HEK293T (cell line): ENCODE measurements at places on chromosomes 13 and 19.
A peak's percentile ranks its signal among the peaks of the same experiment; 100 is the strongest.

DNA sequence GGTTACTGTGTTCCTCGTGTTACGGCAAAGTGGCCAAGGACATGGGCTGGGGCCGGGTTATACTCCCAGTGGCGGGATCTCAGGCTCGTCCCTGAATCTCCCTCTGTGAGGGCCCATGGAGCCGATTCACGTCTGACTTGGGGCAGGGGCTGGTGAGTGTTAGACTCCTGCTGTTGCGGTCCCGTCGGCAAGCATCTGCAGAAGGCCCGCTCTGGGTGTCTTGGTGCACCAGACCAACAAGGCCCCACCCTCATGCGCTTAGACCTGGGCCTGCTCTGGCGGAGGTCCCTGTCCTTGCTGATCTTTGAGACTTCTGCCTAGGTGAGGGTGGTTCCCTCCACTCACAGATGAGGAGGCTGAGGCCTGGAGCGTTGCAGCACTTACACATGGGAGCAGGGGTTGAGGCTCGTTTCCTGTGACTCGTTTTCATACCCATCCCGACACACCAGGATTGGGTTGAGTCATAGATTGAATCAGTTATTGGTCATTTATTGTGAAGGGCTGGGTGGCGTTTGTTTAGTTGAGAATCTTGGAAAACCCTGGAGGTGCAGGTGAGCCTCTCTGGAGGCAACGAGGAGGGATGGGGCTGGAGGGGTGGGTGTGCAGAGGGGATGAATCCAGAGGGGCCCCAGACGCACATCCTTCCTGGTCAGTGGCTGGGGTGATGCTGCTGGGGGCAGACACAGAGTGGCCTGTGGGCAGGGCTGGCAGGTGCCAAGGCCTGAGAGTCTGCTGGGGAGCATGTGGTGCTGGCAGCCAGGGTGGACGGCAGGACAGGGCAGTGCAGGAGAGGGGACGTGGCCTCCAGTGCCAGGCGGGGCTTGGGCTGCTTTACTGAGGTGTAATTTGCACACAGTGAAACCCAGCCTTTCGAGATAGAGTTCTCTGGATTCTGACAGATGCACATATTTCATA is 4.6 kb downstream of the EPN1 start:
- DNase-seq, result no peak

- no peak for DNase-seq
These were observed 9.1 kb downstream of the KL start for GRCh38 chr13:33025220-33025744.

DNA sequence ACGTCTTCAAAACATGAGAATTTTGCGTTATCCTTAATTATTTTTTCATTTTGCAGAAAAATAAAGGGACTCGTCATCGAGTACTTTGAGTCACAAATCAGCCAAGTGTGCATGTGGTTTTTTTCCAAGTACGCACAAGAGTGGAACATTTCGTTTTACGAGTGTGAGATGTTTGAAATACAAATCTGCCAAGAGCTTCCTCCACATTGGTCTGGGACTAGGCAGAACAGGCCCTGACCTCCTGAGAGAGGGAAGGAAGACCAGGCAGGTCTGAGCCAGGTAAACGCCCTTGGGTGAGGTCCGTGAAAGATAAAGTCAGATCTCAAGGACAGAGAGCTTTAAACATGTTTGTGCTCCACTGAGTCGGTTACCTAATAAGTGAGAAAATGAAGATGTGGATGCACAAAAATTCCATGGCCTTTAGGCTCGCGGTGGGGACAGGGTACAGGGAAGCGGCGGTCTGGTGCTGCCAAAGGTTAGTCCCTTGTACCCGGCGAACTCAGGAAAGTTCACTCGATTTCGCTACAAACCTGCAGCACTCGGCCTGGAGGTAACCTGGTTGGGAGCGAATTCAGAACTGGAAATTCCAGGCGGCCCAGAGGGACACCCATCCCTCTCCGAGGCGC is 473 bp upstream of the ITM2B start:
- no peak for DNase-seq

- DNase-seq, result no peak
These were observed 23.1 kb upstream of the INTS6 start for GRCh38 chr13:51475727-51476501.

GRCh38 chr13:26719356-26719945 is 41.1 kb downstream of the GPR12 start:
- peak; percentile 20 for DNase-seq

GRCh38 chr19:31372246-31372781 is 23.1 kb upstream of the TSHZ3 start:
- DNase-seq, result no peak

DNA sequence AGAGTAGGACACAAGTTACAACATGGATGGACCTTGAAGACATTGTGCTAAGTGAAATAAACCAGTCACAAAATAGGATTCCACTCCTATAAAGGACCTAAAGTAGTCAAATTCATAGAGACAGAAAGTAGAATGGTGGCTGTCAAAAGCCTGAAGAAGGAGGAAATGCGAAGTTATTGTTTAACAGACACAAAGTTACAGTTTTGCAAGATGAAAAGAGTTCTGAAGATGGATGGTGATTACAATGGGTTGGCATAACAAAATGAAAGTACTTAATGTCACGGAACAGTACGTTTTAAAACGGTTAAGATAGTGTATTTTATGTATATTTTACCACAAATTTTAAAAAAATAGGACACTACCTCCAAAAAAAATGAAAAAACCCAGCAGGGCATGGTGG is 34.8 kb downstream of the FOXO1 start:
- DNase-seq, result no peak

- DNase-seq, result no peak
These were observed 17.6 kb upstream of the TUBGCP3 start for GRCh38 chr13:112605531-112605990.

DNA sequence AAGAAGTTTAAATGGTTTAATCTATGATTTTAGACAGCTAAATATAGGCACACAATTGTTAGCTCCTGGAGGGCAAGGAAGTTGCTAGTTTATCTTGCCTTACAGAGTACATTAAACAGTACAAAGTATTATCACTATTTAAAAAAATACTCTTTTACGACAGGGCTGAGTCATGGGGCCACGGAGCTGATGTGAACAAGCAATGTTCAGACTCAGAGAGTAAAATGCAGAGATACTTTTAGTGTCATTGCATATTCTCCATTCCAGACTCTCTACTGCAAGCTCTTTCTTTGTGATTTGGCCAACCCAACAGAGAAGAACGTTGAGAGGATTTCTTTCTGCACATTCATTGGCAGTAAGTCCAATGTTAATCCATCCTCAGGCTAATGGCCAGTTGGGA is 352.4 kb downstream of the SPRY2 start:
- no peak for DNase-seq

GRCh38 chr19:1969176-1970002 is 28.4 kb downstream of the CSNK1G2 start:
- DNase-seq, result no peak

DNA sequence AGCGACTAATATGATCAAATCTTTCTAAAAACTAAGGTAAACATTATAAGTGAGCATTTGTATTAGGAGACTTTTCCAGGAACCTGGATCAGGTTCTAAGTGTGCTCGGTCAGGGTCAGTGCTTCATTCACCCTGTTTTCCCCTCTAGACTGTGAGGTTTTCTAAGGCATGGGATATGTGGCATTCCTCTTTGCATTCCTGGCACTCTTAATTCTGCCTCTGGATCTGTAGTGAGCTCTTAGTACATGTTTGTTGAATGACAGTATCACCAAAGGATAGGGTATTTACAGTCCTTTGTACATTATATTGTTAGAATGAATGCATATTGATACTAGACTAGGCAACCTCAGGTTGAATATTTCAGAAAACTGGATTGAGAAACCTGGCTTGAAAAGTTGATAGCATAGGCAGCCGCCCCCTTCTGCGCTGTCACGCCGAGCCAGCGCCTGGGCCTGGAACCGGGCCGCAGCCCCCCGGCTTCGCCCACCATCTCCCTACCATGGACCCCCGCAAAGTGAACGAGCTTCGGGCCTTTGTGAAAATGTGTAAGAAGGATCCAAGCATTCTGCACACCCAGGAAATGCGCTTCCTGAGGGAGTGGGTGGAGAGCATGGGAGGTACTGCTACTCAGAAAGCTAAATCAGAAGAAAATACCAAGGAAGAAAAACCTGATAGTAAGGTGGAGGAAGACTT is 156.5 kb downstream of the KCNRG start:
- no peak for DNase-seq

DNA sequence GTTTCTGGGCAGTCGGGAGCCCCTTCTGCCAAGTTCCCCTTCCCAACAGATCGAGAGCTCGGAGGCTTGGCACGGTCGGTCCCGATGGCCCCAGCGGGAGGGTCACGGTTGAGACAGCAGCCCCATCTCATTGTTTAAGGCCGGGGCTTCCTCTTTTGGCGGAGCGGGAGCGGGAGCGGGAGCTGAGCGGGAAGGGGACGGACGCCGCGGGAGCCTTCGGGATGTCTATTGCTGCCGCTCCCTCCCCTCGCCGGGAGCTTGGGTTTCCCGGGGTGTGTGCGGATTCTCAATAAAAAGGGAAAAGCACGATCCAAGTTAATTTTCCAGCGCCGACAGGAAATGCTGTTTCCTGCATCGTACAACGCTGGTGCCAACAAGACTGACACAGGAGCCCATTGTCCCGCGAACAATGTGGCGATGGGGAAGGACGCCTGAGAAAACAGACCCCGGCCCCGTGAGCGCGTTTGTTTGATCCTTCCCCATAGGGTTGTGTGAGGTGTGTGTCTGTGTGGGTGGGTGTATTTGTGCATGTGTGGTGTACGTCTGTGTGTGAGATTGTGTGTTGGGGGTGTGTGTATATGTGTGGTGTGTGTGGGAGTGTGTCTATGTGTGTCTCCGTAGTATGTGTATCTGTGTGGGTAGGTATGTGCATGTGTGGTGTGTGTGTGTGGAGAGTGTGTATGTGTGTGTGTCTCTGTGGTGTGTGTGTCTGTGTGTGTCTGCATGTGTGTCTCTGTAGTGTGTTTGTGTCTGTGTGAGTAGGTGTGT is 36.3 kb upstream of the FLT1 start:
- DNase-seq, result peak; percentile 61

DNA sequence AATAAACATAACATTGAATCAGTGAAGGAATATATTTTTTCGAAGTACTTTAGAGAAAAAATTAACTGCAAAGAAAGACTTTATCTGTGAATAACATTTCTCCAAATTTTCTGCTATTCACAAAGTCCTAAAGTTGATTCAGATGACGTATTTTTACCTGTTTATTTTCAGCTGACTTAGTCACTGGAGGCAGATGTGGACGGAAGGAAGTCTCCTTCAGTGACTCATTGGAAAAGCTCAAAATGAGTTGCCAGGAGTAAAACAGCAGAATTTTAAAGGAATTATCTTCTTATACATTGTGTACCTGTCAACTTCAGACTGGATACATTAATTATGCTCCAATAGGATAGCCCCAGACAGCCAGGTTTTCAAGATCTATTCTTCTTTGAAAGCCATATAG is 679.3 kb upstream of the GPC6 start:
- no peak for DNase-seq

DNA sequence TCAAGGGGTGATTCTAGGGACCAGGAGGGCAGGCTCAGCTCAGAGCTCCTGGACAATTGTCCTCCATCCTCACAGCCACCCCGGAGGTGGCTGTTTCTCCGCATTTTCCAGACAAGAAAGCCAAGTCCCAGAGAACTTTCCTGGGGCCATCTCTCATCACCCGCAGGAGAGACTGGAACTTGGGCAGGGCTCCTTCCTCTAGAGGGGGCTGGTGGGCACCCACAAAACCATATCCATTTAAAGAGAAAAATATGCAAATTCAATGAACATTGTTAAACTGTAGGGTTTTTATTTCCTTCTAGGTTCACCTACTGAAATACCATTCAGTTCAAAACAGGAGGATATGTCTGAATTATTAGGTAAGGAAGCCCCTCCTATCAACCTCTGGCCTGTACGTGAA is 16.6 kb downstream of the SPACA7 start:
- DNase-seq, result no peak

DNA sequence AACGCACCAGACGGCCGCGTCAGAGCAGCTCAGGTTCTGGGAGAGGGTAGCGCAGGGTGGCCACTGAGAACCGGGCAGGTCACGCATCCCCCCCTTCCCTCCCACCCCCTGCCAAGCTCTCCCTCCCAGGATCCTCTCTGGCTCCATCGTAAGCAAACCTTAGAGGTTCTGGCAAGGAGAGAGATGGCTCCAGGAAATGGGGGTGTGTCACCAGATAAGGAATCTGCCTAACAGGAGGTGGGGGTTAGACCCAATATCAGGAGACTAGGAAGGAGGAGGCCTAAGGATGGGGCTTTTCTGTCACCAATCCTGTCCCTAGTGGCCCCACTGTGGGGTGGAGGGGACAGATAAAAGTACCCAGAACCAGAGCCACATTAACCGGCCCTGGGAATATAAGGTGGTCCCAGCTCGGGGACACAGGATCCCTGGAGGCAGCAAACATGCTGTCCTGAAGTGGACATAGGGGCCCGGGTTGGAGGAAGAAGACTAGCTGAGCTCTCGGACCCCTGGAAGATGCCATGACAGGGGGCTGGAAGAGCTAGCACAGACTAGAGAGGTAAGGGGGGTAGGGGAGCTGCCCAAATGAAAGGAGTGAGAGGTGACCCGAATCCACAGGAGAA is 1.9 kb downstream of the PPP1R12C start:
- no peak for DNase-seq

- DNase-seq, result no peak
These were observed 9.8 kb upstream of the ZNF544 start for GRCh38 chr19:58218899-58219298.

GRCh38 chr13:27113436-27113835 is 58.2 kb downstream of the USP12 start:
- DNase-seq, result no peak

DNA sequence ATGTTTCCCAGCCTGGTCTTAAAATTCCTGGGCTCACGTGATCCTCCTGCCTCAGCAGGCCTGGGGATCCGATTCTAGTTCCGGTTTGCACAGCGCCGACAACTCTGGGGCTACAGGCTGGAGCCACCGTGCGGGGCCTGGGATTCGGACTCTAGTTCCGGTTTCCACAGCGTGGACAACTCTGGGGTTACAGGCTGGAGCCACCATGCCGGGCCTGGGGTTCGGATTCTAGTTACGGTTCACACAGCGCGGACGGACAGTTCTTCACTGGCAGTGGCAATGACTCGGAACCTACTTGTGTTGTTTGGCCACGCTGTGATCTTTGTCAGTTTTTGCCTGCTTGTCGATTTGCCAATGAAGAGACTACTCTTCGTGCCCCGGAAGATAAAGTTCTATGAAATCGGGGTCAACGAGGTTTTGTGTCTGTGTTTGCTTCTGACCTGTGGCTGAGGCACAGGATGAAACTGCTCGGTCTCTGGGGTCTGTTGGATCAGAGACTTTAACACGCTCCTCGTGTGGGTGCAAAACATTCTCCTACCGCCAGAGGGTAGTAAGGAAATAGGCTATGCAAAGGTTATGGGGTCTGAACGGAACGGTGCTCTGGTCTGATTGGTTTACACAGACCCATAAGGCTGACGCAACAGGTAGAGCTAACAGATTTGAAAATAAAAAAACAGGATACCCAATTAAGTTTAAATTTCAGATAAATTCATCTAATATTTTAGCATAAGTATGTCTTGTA is 12.1 kb upstream of the ZSCAN1 start:
- peak; percentile 25 for DNase-seq

GRCh38 chr13:50323440-50324065 is 308.3 kb downstream of the KCNRG start:
- DNase-seq, result no peak

- no peak for DNase-seq
These were observed 420 bp downstream of the DMKN start for GRCh38 chr19:35512831-35513627.
